ENCODE measurements at places on chromosomes 4 and X.

GRCh38 chr4:7194251-7195140, 2.2 kb downstream of the SORCS2 start:
- H3K27me3 ChIP-seq: peaks cover 51% of the 10 kb centered on the region
- peak; percentile 50 for DNase-seq
- no peak overlapping the region for H3K4me3 ChIP-seq

- no peak overlapping the region for H3K27ac ChIP-seq
- no peaks in the 10 kb centered on the region for H3K4me1 ChIP-seq
- H3K36me3 ChIP-seq: peaks cover 2% of the 10 kb centered on the region
- DNase-seq: no peak
- no peaks in the 10 kb centered on the region for H3K27me3 ChIP-seq
- no peak overlapping the region for H3K4me3 ChIP-seq
These were observed 48.5 kb downstream of the APOOL start for GRCh38 chrX:85052205-85052604.

GRCh38 chrX:155094468-155095061, 23.3 kb downstream of the BRCC3 start:
- H3K36me3 ChIP-seq: peaks cover 13% of the 10 kb centered on the region
- no peak overlapping the region for H3K27ac ChIP-seq
- H3K4me3 ChIP-seq: no peak overlapping the region
- H3K4me1 ChIP-seq: peaks cover 6% of the 10 kb centered on the region
- peak; percentile 17 for DNase-seq
- H3K27me3 ChIP-seq: no peaks in the 10 kb centered on the region

- H3K4me3 ChIP-seq: no peak overlapping the region
- H3K36me3 ChIP-seq: no peaks in the 10 kb centered on the region
- H3K27ac ChIP-seq: no peak overlapping the region
- no peak for DNase-seq
These were observed 482.4 kb downstream of the NAF1 start for GRCh38 chr4:162684371-162684700.
